Stimulated activated naive CD8-positive, alpha-beta T cell treated with anti-CD3 and anti-CD28 coated beads, Interleukin-15, Interleukin-2, amounts not matched to agents 100 U/mL and 50 U/mL, for 24 hours (primary cell): ENCODE measurements at places on chromosomes 2 and 18.

DNA sequence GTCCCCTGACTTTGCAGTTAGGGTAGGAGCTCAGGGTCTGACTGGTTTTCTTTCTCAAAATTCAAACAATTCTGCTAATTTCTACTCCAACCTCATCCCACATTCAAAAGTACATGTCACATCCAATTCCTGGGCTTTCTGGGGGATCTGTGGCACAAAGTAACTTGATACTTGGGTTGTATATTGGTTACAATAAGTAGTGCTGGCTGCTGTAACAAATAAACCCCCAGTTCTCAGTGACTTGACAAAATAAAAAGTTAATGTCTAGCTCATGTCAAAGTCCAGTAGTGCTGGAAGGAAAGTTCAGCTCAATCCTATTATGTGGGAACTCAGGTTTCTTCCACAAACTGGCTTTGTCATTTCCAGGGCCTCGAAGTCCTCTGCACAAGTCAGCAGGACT is 23.1 kb downstream of the LGALSL start:
- no peak for DNase-seq

GRCh38 chr2:240811346-240812300 is 8.4 kb downstream of the KIF1A start:
- DNase-seq, result no peak

GRCh38 chr18:79938196-79938595 is 13.3 kb downstream of the SLC66A2 start:
- no peak for DNase-seq

- no peak for DNase-seq
Observed at GRCh38 chr2:219525533-219526232, 11.4 kb downstream of the ASIC4 start.

- no peak for DNase-seq
Observed at GRCh38 chr2:160477032-160477431, 16.6 kb downstream of the RBMS1 start.

- no peak for DNase-seq
Observed at GRCh38 chr2:74045454-74045853, 60.7 kb downstream of the TET3 start.

DNA sequence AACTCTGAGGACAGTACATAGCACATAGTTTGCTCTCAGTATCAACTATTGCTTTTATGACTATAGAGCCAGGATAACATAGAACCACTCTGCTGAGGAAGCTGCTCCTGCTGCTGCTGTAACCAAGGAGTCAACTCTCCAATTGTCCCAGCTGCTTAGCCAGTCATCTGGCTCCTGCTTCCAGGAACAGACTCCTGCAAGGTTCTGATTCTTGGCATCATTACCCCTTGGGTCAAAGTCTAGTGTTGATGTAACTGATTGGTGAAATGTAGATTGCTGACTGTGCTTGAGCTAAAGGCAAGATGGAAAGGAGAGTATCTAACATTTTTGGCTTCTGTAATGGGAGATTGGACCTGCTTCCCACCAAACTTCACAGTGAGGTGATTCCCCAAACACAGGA is 261.9 kb upstream of the FSHR start:
- DNase-seq, result no peak

GRCh38 chr2:38751596-38752410 is 642 bp upstream of the SRSF7 start:
- DNase-seq, result peak; percentile 47
